ENCODE measurements at places on chromosomes 6 and 20.

- DNase-seq: no peak
These were observed 90.7 kb downstream of the PLG start for GRCh38 chr6:160792708-160793107.

GRCh38 chr20:57260934-57261333 is 5.5 kb downstream of the BMP7 start:
- no peak for DNase-seq

DNA sequence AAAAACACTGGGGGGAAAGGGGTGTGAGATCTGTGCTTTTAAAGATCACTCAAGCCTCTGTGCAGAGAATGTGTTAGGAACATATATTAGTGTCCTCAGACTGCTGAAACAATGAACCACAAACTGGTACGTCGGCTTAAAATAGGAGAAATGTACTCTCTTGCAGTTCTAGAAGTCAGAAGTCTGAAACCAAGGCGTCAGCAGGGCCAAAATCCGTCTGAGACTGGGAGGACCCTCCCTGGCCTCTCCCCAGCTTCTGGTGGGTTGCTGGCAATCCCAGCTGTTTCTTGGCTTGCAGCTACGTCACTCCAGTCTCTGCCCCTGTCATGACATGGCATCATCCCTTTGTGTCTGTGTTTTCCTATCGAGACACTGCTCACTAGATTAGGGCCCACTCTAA is 3.9 kb downstream of the CDH26 start:
- DNase-seq: no peak

GRCh38 chr6:151475653-151476523 is 17.9 kb upstream of the CCDC170 start:
- peak; percentile 71 for DNase-seq

DNA sequence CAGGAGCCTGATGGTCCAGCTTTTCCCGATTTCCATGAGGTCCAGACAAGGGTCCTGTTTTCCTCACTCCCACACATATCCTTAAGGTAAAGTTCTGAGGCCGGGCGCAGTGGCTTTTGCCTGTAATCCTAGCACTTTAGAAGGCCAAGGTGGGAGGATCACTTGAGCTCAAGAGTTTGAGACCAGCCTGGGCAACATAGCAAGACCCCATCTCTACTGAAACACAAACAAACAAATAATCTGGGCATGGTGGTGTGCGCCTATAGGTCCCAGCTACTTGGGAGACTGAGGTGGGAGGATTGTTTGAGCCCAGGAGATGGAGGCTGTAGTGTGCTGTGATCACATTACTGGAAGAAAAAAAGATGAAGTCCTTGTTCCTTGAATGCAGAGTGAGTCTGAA is 53.2 kb upstream of the IYD start:
- DNase-seq: no peak

GRCh38 chr6:82833481-82833880 is 232.2 kb downstream of the UBE3D start:
- no peak for DNase-seq

- DNase-seq: no peak
These were observed 109.3 kb downstream of the GPX5 start for GRCh38 chr6:28634761-28635546.

DNA sequence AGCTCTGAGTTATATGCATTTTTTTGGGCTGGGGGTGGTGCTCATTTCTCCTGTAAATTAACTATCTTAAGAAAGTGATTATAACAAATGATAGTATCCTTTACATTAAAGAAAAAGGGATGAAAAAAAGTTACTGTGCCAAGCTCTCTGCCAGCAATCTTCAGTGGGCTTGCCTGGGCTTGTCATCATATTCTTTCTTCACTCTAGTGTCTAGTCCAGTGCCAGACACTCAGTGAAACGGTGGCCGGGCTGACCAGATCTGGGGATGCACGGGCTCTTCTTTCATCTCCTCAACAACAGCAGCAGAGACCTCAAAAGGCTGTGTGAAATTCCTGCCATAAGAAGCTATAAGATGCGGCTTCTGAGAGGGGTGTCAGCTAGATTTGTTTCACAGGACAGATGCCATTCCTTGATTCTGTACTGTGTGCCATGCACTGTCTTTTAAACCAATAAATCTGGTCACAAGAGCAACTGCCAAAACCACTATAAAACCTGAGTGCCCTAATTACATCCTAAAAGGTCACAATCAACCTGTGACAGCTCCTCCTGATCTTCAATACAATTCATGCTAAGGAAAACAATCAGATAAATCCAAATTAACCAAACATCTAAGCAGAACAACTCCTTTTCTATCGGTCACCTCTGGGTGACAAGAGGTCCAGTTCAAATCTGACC is 12.1 kb downstream of the EXOC2 start:
- no peak for DNase-seq

DNA sequence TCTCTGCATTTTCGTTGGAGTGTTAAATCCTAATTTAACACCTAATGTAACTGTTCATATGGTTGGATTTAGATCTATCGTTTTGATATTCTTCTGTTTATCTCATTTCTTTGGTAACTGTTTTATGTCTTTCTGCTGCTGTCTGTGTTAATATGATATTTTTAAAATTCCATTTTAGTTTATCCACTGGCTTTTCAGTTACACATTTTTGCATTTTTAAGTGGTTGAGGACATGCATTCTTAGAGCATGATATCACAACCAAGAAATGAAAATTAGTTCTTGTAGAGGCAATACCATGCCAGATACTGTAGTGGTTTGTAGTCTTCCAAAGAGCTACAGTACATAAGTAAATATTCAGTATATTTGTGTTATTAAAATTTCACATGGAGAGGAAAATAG is 58.6 kb downstream of the LIN28B start:
- DNase-seq: no peak

GRCh38 chr6:161272635-161273273 is 1.1 kb downstream of the AGPAT4 start:
- no peak for DNase-seq

DNA sequence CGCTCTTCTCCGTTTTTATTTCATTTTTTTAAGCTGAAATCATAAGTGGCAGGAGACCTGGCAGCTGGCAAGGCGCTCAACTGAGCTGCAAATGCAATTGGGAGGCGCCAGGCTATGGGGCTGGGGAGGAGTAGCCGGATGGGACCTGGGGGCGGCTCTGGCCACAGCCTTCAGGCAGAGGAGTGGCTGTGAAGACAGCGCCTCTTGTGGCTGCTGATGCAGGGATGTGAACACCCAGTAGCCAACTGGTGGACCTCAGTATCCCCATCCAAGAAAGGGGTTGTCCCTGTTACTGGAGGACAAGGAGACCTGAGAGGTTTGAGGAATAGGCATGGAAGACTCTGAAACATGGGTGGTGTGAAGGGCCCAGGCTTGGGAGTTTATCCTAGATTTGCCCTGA is 12.6 kb downstream of the KCNK17 start:
- DNase-seq: no peak

DNA sequence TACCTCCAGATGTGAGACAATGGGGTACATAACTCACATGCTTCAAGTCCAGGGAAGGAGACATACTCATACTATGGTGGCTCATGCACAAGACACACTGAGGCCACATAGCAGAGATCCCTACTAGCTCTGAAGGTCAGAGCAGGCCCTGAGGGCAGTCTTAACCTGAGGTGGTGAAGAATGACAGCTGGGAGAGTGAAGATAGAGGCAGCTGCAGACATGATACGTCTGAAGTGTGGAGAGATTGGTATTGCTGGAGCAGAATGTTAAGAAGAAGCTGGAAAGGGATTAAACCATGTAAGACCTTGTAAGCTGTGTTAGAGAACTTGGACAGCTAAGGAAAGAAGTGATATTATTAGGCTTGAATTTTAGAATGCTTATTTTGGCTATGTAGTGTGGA is 32.9 kb downstream of the PGM3 start:
- no peak for DNase-seq

DNA sequence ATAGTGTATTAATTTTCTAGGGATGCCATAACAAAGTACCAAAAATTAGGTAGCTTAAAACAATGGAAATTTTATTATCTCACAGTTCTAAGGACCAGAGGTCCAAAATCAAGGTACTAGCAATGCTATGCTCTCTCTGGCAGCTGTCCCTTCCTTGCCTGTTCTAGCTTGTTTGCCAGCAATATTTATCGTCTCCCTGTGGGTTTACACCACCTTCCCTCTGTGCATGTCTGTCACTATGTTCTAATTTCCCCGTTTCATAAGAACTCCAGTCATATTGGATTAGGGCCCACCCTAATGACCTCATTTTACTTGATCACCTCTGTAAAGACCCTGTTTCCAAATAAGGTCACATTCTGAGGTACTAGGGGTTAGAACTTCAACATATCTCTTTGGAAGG is 217.2 kb downstream of the IBTK start:
- DNase-seq: no peak

DNA sequence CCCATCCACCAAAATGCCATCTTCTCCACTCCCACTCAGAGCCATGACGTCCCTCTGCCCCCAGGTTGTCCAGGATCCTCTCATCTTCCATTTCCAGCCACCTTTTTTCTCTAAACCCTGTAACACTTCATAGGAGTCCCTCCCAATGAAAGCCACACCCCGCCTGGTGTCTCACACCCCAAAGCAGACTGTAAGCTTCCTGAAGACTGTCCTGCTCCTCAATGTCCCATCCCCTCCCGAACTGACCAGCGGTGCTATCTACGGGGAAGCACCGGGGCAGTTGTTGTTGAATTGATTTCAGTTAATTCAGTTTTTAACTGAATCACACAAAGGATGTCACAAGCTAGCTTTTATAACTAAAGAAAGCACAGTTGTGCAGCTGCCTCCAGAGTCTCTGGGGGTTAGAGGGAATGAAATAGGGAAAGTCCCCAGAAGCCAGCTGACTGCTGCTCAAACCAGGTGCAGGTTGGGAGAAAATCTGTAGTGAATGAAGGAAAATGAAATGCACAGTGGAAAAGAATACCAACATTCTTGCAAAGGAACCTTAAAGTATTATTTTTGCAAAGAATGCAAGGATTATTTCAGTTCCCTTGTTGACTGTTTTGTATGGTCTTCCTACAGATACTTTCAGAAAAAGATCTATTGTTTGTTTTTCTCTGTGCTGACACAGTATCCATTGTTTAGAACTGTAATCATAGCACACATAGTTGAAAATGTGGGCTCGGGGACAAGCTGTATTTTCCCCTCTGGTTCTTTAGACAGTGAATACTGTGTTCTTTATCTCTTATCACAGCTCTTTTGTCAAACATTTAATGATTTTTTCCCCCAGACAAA is 222.6 kb upstream of the QKI start:
- no peak for DNase-seq

- no peak for DNase-seq
These were observed 49.7 kb upstream of the NAA20 start for GRCh38 chr20:19967445-19967844.

DNA sequence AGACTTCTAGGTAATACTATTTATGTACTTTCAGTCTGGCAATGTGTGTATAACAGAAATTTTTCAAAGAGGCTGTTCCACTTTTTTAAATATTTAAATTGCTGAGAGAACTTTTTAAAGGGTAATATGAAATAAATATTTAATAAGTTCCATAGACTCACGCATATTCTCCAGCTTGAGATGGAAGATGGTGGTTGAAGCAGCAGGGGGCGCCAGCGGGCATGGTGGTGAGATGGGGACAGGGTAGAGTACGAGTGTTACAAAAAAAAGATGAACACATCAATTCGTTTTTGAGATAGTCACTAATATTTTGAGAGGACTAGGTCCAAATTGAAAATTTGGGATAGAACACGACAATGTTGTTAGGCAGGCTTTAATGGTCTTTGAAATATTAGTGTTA is 68.4 kb downstream of the RSPO3 start:
- DNase-seq: peak; percentile 54

DNA sequence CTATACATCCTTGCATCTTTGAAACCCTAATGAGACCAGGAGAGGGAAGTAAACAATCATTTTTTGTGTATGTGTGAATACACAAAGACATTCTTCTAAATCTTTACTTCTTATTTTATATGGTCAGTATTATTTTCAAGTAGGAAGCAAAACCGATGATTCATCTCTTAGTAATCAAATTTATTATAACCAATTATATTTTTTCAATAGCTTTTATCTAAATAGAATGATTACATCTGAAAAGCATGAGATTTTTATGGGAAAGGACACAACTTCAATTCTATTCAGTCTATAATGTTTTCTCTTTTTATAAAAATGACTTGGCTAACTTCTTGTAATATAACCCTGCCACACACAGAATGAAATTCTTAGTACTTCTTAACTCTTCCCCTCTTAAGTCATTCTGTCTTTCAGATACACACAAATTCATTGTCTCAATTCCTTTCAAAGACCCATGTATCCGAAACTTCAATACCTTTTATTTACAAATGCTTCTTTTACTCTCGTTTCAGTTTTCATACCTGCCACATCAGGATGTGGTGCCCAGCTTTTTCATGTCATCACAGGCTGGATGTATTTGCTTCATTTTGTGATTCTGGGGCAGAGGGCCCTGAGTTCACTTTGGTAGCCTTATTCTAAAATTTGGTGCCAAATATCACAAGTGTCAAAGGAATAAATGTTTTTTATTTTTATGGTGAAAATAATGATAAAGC is 227.0 kb downstream of the PHF3 start:
- DNase-seq: no peak

Measured in CD4-positive, alpha-beta T cell treated with Interleukin-6 for 4 hours (primary cell).